ENCODE measurements at places on chromosomes 2 and 18. TPM values are rescaled to one million over a fixed set of nuclear protein-coding genes. Genes with fewer than 3 reads are reported as not detected.
A peak's percentile ranks its signal among the peaks of the same experiment; 100 is the strongest.

- DNase-seq = no peak
- H3K4me3 ChIP-seq = no peak overlapping the region
- H3K4me1 ChIP-seq = no peaks in the 10 kb centered on the region
- H3K27me3 ChIP-seq = no peaks in the 10 kb centered on the region
- H3K27ac ChIP-seq = no peak overlapping the region
These were observed 148.5 kb downstream of the LNPK start for GRCh38 chr2:175853616-175853890.

DNA sequence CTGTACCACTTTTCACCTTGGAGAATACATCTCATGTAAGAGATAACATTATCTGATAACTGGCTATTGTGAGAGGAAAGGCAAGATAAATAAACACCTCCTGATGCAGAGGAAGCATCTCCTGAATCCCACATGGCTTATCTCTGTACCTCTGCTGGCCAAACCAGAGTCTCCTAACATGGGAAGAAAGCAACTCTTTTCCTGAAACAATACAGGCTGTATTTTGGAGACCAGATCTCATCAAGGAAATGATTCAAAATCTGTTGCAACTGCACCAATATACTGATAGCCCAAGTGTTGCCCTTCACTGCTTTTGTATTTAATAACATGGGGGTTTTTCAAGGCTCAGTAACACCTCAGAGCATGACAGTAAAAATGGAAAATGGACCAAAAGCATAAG is 106.9 kb downstream of the MREG start:
- no peaks in the 10 kb centered on the region for H3K4me1 ChIP-seq
- H3K36me3 ChIP-seq = no peaks in the 10 kb centered on the region
- H3K4me3 ChIP-seq = no peak overlapping the region
- H3K27me3 ChIP-seq = no peaks in the 10 kb centered on the region
- no peak overlapping the region for H3K27ac ChIP-seq

- H3K27ac ChIP-seq = no peak overlapping the region
- no peak for DNase-seq
- no peak overlapping the region for H3K4me3 ChIP-seq
- H3K36me3 ChIP-seq = no peaks in the 10 kb centered on the region
- no peaks in the 10 kb centered on the region for H3K4me1 ChIP-seq
These were observed 14.0 kb downstream of the KIF5C start for GRCh38 chr2:148888986-148889385.

GRCh38 chr2:45193581-45193980 is 184.3 kb upstream of the SIX2 start:
- no peak overlapping the region for H3K27ac ChIP-seq
- DNase-seq = no peak
- no peaks in the 10 kb centered on the region for H3K36me3 ChIP-seq
- H3K4me1 ChIP-seq = peaks cover 2% of the 10 kb centered on the region
- H3K4me3 ChIP-seq = no peak overlapping the region

DNA sequence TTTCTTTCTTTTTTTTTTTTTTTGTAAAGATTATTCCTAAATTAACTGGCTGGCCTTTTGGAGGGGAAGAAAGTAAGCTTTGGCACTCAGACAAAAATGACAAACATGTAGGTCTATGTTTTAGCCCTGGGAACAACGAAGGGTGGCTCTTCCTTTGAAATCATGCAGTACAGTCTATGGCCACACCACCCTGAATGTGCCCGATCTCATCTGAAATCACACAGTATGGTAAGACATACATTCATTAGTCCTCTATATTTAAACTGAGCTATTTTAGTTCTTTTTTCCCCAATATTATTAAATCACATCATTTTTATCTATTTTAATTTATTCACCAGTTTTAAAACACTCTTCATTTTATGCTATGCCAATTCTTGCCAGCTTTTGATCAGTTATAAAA is 48.2 kb downstream of the PLA2R1 start:
- no peak overlapping the region for H3K27ac ChIP-seq
- no peaks in the 10 kb centered on the region for H3K36me3 ChIP-seq
- DNase-seq = no peak

DNA sequence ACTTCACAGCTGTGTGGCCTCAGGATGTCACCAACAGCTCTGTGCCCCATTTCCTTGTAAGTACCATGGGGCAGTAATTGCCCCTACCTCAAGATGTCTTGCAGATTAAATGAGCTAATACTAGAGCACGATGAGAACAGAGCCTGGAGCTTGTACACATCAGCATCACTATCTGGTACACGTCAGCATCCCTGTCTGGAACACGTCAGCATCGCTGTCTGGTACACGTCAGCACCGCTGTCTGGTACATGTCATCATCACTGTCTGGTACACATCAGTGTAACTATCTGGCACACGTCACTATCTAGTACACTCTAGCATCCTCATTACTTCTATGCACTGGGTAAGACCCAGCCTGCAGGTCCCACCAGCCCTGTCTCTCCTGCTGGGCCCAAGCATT is 37.2 kb downstream of the AQP12A start:
- no peaks in the 10 kb centered on the region for H3K4me1 ChIP-seq
- no peaks in the 10 kb centered on the region for H3K36me3 ChIP-seq
- no peak overlapping the region for H3K4me3 ChIP-seq
- no peak overlapping the region for H3K27ac ChIP-seq
- no peaks in the 10 kb centered on the region for H3K27me3 ChIP-seq

DNA sequence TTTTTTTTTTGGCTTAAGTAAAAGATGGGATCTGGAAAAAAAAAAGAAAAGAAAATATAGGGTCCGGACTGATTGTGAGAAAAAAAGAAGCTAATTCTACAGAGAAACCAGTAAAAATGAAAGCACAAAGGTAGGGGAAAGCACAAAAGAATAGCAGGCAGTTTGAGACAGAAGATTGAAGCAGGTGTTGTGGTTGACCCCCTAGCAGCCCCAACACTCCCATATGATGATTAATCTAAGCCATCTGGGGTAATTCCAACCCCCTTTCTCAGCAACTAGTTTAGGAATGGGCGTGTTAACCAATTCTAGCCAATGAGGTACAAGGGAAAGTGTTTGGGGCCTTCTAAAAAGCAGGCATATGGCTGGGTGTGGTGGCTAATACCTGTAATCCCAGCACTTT is 77.0 kb downstream of the MBD2 start:
- H3K4me3 ChIP-seq = no peak overlapping the region
- no peaks in the 10 kb centered on the region for H3K36me3 ChIP-seq
- peaks cover 5% of the 10 kb centered on the region for H3K4me1 ChIP-seq
- no peak overlapping the region for H3K27ac ChIP-seq
- no peaks in the 10 kb centered on the region for H3K27me3 ChIP-seq

GRCh38 chr2:144454466-144455287 is 65.2 kb downstream of the ZEB2 start:
- DNase-seq = no peak
- H3K4me3 ChIP-seq = peak overlapping the region; percentile 11
- peaks cover 26% of the 10 kb centered on the region for H3K4me1 ChIP-seq
- no peaks in the 10 kb centered on the region for H3K27me3 ChIP-seq

DNA sequence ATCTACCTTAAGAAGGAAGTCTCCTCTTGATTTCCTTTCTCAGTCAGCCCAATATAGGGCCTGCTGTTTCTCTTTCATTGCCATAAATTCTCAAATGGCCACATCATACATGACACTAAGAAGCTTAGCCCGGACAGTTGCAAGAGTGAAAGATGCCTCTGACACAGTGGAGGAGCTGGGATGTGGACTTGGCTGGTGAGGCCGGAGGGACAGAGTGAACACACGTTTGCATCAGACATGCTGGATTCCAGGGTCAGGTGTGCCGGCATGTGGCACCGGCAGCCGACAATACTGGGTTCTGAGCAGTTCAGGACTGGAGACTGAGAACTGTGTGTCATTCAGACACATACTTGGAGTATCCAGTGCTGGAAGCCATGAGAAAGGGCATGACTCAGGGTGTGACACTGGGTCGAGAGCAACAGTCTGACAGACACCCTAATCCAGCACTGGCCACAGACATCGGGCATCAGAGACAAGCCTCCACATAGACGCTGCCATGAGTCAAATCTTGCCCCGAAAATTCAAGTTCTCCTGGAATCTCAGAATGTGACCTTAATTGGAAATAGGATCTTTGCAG is 31.4 kb downstream of the TIMM21 start:
- DNase-seq = no peak
- H3K27ac ChIP-seq = no peak overlapping the region
- no peaks in the 10 kb centered on the region for H3K36me3 ChIP-seq
- no peak overlapping the region for H3K4me3 ChIP-seq

DNA sequence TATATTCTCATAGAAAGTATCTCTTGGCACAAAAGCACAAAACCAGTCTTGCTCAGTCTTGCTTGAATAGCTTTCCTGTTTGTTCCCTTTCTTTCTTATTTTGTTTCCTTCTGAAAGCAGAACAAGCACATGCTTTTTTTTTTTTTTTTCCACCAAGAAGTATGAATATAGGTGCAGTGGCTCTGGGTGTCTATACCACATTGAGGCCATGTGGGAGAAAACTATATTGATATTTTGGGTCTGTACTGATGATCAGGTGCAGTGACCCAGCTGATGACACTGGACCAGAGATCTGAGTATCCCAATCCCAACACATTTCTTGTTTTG is 28.7 kb downstream of the GEMIN6 start:
- no peak overlapping the region for H3K27ac ChIP-seq
- H3K27me3 ChIP-seq = no peaks in the 10 kb centered on the region
- no peaks in the 10 kb centered on the region for H3K4me1 ChIP-seq
- DNase-seq = no peak

DNA sequence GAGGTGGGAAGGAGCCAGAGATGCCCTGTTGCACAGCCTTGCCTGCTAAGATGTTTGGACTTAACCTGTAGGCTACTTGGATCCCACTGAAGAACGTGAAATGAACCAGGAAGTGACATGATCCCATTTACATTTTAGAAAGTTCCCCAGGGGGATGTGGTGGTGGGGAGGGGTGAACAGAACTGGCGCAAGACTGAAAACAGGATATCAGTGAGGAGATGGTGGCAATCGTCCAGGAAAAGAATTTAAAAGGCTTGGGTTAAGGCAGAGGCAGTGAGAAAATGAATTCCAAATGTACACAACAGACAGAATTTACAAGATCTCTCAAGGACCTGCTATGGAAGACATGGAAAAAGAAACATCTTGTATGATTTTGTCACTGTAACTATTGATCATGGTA is 42.3 kb downstream of the SULT1C2 start:
- H3K36me3 ChIP-seq = no peaks in the 10 kb centered on the region
- no peak overlapping the region for H3K27ac ChIP-seq
- DNase-seq = peak; percentile 30
- H3K27me3 ChIP-seq = no peaks in the 10 kb centered on the region

GRCh38 chr2:171391532-171391931 is 42.3 kb downstream of the METTL8 start:
- H3K4me3 ChIP-seq = no peak overlapping the region
- H3K27me3 ChIP-seq = no peaks in the 10 kb centered on the region
- no peak overlapping the region for H3K27ac ChIP-seq
- peaks cover 3% of the 10 kb centered on the region for H3K4me1 ChIP-seq
- no peak for DNase-seq

DNA sequence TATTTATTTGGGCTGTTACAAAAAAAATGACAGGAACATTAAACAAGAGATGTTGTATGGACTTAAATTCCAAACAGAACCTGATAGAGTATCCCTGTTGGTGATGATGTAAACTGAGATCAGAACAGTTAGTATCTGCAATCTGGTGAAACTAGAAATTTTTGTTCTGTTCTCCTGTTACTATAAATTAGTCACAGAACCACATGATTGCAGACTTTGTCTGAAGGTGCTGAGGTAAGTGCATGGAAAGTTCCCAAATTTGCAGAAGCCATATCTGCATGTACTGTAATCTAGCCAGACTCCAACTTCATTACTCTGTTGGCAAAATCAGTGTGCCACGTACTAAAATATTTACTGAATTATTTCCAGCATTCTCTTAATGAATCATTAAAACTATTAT is 516.3 kb upstream of the FSIP2 start:
- H3K27ac ChIP-seq = no peak overlapping the region
- H3K36me3 ChIP-seq = no peaks in the 10 kb centered on the region
- DNase-seq = no peak
- no peaks in the 10 kb centered on the region for H3K27me3 ChIP-seq
- H3K4me1 ChIP-seq = no peaks in the 10 kb centered on the region
- H3K4me3 ChIP-seq = no peak overlapping the region

GRCh38 chr2:218322768-218323525 is 30.6 kb upstream of the TMBIM1 start:
- H3K27me3 ChIP-seq = no peaks in the 10 kb centered on the region
- H3K36me3 ChIP-seq = no peaks in the 10 kb centered on the region
- peak overlapping the region; percentile 60 for H3K4me3 ChIP-seq
- H3K27ac ChIP-seq = no peak overlapping the region
- H3K4me1 ChIP-seq = peaks cover 11% of the 10 kb centered on the region
- peak; percentile 63 for DNase-seq

- H3K36me3 ChIP-seq = no peaks in the 10 kb centered on the region
- H3K4me1 ChIP-seq = peaks cover 4% of the 10 kb centered on the region
- peak; percentile 48 for DNase-seq
- H3K27me3 ChIP-seq = no peaks in the 10 kb centered on the region
- H3K27ac ChIP-seq = peak overlapping the region; percentile 61
These were observed 297.7 kb downstream of the SATB2 start for GRCh38 chr2:199160081-199160480.

DNA sequence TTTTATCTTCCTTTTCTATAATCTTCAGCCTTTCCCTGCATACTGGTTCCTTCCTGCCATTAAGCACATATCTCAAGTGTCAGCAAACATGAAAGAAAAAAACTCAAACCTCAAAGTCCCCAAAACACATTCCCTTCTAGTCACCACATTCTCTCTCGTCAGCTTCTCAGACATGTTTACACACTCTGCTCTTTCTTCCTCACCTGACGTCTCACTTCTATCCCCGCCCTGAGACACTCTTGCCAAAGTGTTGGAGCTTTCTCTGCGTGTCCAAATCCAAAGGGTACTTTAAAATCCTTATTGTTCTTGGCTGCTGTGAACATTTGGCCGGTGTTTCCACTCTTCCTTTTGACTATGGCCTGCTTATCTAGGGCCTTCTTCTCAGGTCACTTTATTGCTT is 47.9 kb downstream of the SOX11 start:
- no peak overlapping the region for H3K27ac ChIP-seq
- H3K27me3 ChIP-seq = no peaks in the 10 kb centered on the region
- no peak overlapping the region for H3K4me3 ChIP-seq
- DNase-seq = no peak

DNA sequence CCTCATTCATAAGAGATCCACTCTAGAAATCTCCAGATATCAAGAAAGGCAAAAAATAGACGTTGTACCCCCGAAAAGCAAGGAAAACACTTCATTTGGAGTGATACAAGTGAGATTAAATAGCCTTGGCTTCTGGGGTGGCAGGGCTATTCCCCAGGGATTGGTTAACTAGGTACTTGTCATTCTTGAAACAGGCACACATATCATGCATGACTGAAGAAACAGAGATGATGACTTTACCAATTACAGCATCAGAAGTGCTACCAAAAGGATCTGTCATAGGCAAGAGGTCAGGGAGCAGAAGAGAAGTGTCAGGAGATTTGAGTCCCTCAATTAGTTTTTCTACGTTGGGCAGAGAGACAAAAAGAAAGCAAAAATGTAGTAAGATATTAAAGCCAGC is 45.2 kb upstream of the NFU1 start:
- no peaks in the 10 kb centered on the region for H3K4me1 ChIP-seq
- no peak overlapping the region for H3K27ac ChIP-seq
- H3K36me3 ChIP-seq = no peaks in the 10 kb centered on the region

POMC gene
- total RNA-seq = 0.66 TPM

CHRNA1 gene
- total RNA-seq = 0.33 TPM

ACAA2 gene
- 51.6 TPM for total RNA-seq

COX7A2L gene
- 270 TPM for total RNA-seq

MERTK gene
- total RNA-seq = 6.6 TPM

WDR54 gene
- 27.1 TPM for total RNA-seq

ZNF513 gene
- 7.7 TPM for total RNA-seq

DOK6 gene
- 4.0 TPM for total RNA-seq

RAB17 gene
- total RNA-seq = 0.26 TPM

VAMP5 gene
- total RNA-seq = 69.5 TPM
